ENCODE measurements at places on chromosomes 7 and 10.

DNA sequence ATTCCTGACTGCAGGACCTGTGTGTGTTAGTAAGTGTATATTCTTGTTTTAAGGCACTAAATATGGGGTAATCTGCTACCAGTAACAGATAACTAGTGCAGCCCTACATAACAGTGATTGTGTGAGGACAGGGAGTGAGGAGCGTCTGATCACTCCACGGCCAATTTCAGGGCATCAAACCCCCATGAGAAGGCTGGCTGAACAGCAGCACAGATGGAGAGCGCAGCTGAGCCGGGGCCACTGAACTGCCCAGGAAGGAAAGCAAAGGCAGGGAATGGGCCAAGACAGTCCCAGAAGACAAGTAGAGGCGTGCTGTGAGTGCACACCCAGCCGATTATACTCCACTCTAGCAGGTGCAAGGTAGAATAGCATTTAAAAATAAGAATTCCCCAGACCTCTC lies 157.1 kb upstream of the CHST15 start:
- no peak for DNase-seq

DNA sequence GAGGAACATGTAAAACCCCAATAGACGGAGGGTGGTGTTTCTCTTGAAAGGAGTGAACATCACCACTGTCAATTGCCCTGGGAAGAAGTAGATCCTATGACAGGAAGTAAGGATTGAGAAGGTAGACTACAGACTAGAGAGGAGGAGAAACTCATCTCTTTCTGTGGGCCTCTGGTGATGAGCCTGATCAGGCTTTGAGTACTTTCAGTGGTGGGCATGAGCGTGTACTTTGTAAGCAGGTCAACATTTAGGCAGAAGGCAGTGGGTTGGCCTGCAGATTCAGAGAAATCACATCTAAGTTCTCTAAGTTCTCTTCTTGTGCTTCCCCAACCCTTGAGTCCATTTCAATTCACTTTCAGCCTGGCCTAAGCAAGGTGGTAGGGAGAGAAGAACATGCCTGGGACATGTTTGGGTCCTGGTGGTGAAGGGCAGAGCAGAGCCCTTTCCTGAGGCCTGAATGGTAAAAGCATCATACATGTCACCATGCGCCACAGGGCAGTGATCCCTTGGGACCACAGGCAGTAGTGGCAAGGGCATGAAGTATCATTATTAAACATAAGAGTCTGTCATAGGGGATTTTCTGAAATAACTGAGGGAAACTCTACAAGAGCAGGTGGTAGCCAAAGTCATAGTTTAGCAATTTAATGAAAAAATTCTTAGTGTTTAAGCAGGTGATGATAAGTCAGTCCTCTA lies 56.4 kb upstream of the ANKRD1 start:
- no peak for DNase-seq

DNA sequence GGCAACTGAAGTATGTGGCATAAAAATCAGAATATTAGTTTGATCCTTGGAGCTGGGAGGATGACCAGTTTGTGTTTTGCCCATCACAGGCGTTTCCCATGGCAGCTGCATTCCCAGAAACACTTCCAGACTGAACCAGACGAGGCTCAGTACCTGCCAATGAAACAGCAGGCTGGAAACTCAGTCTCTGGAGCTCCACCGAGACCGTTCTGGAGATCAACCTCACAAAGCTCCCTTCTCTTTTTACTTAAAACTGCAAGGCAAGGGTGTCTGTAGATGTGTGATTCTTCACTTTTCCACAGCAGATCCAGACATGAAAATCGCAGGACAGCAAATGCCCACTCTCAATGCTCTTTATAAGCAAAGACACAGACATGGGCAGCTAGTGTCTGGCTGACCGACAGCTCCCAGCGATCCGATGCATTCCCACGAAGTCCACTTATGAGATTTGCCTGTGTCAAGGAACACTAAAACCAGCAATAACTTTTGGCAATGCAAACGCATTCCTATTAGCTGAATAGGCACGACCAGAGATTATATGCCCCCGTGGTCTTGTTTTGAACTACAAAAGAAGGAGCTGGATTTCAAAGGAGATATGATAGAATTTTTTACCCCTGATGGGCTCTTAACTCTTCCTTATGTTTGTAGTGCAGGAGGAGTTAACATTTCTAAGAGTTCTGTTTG lies 72.6 kb downstream of the ADAM12 start:
- DNase-seq = no peak

DNA sequence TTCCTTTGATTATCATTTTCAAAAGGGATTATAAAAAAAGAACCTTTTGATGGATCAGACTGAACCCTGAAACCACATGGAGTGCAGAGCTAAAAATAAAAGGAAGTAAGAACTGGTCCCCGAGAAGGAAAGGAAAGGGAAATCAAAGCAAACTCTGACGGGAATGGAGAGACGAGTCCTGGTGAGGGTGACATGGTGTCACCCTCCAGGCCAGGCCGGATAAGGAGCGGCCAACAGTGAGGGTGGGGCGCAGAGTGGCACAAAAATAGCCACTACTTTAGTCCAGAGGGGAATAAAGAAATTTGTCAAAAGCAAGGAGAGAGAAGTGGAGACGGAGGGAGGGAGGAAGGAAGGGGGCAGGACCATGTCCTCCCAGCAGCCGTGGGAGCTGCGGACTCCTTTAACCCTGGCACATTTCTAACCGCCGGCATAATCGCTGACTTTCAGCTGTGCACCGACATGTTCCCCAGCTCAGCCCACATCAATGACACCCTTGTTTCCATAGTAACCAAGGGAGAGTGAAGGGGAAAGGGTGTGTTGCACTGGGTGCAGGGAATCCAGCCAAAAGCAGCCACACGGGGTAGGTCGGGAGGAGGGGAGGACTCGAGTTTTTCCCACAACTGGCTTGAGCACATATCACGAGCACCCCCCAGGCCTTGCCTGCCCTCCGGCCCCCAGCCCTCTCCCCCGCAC lies 29.7 kb downstream of the TRIM8 start:
- peak; percentile 79 for DNase-seq

- no peak for DNase-seq
Measured at GRCh38 chr7:4015996-4016395, 666.1 kb upstream of the FOXK1 start.

- no peak for DNase-seq
Measured at GRCh38 chr10:10699427-10699826, 318.2 kb upstream of the CELF2 start.

- no peak for DNase-seq
Measured at GRCh38 chr7:41830271-41830670, 127.4 kb upstream of the INHBA start.

- no peak for DNase-seq
Measured at GRCh38 chr7:70619130-70619529, 512.8 kb upstream of the GALNT17 start.

- DNase-seq = no peak
Measured at GRCh38 chr7:40979296-40979695, 723.6 kb downstream of the INHBA start.

DNA sequence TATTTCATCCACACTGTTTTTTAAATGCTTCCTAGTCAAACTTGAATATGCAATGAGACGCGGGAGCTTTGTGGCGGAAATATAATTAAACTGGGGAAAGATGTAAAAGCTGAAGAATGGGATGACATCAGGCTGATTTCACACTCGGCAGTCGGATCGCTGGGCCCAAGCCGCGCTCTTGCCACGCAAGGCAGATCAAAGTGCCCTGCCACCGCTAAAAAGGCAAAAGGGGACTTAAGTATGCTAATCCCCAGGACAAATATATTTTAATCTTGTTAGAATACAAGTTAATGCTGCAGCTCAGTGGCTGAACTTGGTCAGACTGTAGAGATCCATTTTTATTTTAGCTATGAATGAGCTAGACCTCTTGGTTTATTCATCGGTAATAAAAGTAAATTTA lies 13.8 kb downstream of the EN2 start:
- no peak for DNase-seq

DNA sequence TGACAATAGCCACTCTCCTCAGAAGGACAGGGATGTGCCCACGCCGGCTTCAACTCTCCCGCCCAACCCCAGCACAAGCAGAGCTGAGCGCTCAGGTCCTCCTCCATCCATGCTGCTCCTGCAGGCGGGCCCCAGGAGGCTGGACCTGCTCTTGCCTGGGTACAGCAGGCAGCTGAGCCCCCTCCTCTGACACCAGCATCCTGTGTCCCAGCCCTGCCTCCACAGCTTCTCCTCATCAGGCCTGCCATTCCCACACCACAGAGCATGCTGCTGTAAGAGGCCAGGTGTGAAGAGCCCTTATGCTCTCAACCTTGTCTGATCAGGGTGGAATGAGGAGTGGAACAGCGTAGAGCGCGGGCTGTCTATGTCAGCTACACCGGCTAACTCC lies 302.2 kb downstream of the PTPRN2 start:
- DNase-seq = no peak
